Activated naive CD4-positive, alpha-beta T cell treated with anti-CD3 and anti-CD28 coated beads for 36 hours (primary cell): ENCODE measurements at places on chromosomes 1 and 21. TPM values are rescaled to one million over a fixed set of nuclear protein-coding genes. Genes with fewer than 3 reads are reported as not detected.

- DNase-seq: no peak
Observed at GRCh38 chr1:204261746-204262505, 48.1 kb upstream of the GOLT1A start.

The LCE3E gene
- not detected for total RNA-seq

The IL19 gene
- total RNA-seq: not detected

The OR6P1 gene
- total RNA-seq: not detected
